WTC11 (cell line): ENCODE measurements at places on chromosomes 6 and 20. TPM values are rescaled to one million over a fixed set of nuclear protein-coding genes. Genes with fewer than 3 reads are reported as not detected.
A peak's percentile ranks its signal among the peaks of the same experiment; 100 is the strongest.

NKAIN4 gene
- total RNA-seq = 7.2 to 11.0 TPM (median 9.6 TPM) in 3 replicates

DNA sequence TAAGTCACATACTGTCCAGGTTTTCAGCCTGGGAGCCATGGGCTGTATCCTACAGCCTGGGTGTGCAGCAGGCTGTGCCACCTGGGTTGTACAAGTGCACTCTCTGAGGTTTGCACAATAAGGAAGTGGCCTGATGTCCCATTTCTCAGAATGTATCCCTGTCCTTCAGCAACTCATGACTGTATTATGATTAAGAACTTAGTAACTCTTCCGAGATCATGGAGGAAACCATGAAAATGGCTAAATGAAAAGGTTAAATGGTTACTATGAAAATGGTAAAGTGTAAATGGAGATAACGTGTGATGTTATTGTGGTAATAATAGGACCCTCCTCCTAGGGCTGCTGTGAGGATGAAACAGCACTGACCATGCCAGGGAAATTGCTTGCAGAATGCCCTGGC, 227.6 kb downstream of the ANKRD60 start:
- no peaks in the 10 kb centered on the region; the same call in 1 of the 2 replicates for H3K36me3 ChIP-seq
- H3K27me3 ChIP-seq = 0 out of 2 replicates have a peak, but pooled peaks cover 5% of the 10 kb centered on the region
- no peak overlapping the region for H3K4me3 ChIP-seq
- peaks cover 18% of the 10 kb centered on the region for H3K4me1 ChIP-seq
- DNase-seq = no peak

- H3K36me3 ChIP-seq = no peaks in the 10 kb centered on the region
- peaks cover 12% of the 10 kb centered on the region for H3K4me1 ChIP-seq
- DNase-seq = no peak
These were observed 128.4 kb upstream of the JAG1 start for GRCh38 chr20:10802236-10802635.

DNA sequence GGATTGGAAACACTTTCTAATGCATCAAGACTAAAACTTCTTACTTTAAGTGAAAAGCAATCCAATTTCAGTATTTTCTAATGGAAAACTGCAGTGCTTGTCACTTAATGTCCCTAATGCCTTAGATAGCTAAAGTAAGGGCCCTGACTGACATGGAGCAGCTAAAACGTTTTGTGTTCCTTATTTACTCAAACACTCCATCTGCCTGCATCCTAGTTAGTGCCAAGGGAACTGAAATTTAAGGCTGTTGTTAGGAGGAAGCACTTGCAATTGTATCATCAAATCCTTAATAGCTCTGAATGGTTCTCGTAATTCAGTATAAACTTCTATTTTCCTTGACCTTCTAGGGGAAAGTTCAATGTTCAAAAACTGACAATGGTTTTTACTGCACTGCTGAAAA, 127.4 kb downstream of the GJA10 start:
- no peak overlapping the region for H3K27ac ChIP-seq
- no peaks in the 10 kb centered on the region for H3K36me3 ChIP-seq
- H3K4me3 ChIP-seq = no peak overlapping the region
- no peaks in the 10 kb centered on the region for H3K27me3 ChIP-seq

TOX2 gene
- total RNA-seq = 1.9 to 3.4 TPM (median 2.4 TPM) in 3 replicates

- no peak for DNase-seq
- peak overlapping the region; percentile 0; the same call in 1 of the 2 replicates for H3K27ac ChIP-seq
- H3K4me1 ChIP-seq = peaks cover 11% of the 10 kb centered on the region
- no peak overlapping the region for H3K4me3 ChIP-seq
- no peaks in the 10 kb centered on the region for H3K27me3 ChIP-seq
These were observed 137.6 kb downstream of the PDSS2 start for GRCh38 chr6:107321793-107322192.

DLL1 gene
- 20.6 to 25.3 TPM (median 20.7 TPM) in 3 replicates for total RNA-seq

DNA sequence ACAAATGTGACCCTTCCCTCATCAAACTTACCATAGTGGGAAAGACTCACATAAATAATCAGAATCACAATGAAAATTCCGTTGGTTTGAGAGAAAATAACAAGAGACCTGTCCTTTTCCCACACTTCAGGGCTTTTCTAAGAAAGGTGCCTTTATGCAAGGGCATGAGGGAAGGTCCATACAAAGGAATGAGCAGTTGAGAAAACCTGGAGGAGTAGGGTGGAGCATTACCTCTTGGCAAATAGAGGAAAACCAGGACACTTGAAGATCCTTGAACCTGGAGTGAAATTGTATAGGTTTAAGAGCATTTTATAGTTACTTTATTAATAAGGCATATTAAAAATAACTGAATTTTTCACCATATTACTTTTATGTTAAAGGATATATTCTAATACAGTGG, 54.3 kb downstream of the UBR2 start:
- no peaks in the 10 kb centered on the region for H3K27me3 ChIP-seq
- H3K4me1 ChIP-seq = peaks cover 19% of the 10 kb centered on the region
- H3K27ac ChIP-seq = peak overlapping the region; percentile 78
- H3K36me3 ChIP-seq = peaks cover 8% of the 10 kb centered on the region; the same call in 1 of the 2 replicates

DNA sequence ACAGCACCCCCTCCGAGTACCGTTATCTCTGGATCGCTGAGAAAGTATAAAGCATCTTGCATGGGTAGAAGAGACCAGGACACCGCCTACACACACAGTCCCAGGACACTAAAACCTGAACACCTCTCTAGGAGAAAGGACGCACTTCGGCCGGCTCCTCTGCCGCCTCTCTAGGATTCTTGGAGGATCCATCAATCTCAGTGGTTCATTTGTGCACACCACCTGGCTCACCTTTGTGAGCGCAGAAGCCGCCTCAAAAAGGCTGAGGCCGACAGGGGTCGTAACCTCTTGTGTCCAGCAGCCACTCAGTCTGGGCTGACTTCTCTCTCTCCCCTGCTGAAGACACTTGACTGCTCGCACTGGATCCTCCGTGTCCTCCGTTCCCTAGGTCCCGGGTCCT, 13.5 kb downstream of the ZSCAN23 start:
- H3K4me3 ChIP-seq = no peak overlapping the region
- H3K36me3 ChIP-seq = peaks cover 25% of the 10 kb centered on the region
- no peaks in the 10 kb centered on the region for H3K4me1 ChIP-seq
- no peak overlapping the region for H3K27ac ChIP-seq
- DNase-seq = peak; percentile 23

SNAP25 gene
- 0.41 to 0.72 TPM (median 0.57 TPM) in 3 replicates for total RNA-seq

DNA sequence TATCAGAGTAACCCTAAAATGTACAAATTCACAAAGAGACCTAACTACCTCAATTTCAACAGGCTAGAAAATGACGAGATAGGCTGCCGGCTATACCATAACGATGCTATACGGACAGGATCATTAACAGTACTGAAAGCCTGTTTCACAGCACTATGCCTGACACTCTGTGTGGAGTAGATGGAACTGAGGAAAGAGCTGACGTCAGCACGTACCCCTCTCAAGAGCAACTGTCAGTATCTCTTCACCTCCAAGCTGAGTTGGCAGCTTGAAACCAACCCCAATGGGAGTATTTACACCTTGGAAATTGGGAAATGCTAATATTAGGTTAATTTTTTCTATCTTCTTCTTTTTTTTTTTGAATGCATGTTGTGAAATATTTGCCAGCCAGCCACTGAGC, 53.6 kb downstream of the HUS1B start:
- H3K4me1 ChIP-seq = peaks cover 10% of the 10 kb centered on the region; the same call in 1 of the 2 replicates
- no peak for DNase-seq
- H3K27ac ChIP-seq = no peak overlapping the region
- H3K36me3 ChIP-seq = peaks cover 23% of the 10 kb centered on the region
- H3K4me3 ChIP-seq = no peak overlapping the region

SLC17A9 gene
- 26.2 to 41.7 TPM (median 30.8 TPM) in 3 replicates for total RNA-seq

DNA sequence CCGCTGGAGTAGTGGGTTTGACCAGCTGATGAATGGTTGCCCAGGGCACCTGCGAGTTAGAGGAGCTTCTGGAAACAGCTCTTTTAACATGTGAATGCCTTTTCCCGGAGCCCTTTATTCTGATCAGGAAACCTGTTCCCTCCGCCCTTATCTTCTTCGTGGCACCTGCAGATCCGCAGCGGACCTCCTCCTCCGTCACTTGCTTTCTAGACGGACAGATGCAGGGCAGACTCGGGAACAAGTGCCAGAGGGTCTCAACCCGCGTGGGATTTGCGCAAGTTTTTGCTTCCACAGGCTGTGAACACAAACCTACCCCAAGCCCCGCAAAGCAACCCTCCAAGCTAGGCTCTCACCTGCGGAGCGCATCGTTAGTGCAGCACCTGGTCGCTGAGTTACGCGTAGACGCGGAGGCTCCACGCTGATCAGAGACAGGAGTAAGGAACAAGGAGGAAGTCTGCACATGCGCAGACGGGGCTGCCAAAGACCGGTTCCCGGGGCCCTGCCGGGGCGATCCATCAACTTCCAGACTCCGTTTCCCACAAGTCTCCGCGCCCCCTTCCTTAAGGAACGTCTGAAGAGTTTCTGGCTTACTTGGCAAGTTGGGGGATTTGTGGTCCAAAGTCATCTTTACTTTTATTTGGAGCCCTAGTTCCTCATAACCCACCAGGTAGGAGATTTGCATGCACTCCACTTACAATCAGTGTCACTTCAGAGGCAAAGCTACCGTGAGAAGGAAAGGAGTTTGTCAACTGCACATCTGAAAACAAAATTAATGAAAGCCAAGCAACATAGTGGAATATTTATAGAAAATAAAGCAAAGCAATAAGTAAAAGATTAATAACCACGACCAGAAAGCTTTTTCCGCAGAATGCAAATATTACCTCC, 52.7 kb upstream of the ELMO2 start:
- DNase-seq = peak; percentile 94
- H3K27ac ChIP-seq = peak overlapping the region; percentile 89
- H3K4me3 ChIP-seq = peak overlapping the region; percentile 73
- peaks cover 28% of the 10 kb centered on the region for H3K4me1 ChIP-seq
- H3K27me3 ChIP-seq = peaks cover 13% of the 10 kb centered on the region; the same call in 1 of the 2 replicates

BTN3A1 gene
- 4.5 to 7.3 TPM (median 7.2 TPM) in 3 replicates for total RNA-seq

DNA sequence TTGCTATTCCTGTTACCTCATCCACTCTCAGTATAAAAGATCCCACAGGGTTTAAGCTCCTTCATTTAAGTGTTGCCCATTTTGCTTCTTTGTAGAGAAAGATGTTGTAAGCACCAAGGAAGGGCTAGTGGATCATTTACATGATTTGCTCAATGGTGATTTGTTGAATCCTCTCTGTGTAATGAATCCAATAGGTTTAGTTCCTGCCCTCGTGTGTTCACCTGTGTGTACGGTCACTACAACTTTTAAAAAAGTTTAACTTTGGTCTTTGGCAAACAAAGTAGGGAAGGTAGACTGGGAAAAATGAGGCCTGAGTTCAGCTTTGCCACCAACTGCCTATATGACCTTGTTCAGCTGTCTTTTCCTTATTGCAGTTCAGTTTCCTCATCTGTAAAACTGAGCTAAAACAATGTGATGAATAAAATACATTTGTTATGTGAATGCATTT, 51.5 kb downstream of the DHX35 start:
- DNase-seq = no peak
- H3K27me3 ChIP-seq = no peaks in the 10 kb centered on the region
- H3K4me1 ChIP-seq = peaks cover 28% of the 10 kb centered on the region
- no peak overlapping the region for H3K4me3 ChIP-seq

DAAM2 gene
- 2.0 to 3.1 TPM (median 3.0 TPM) in 3 replicates for total RNA-seq

GRCh38 chr20:49701241-49701790, 12.4 kb downstream of the B4GALT5 start:
- H3K36me3 ChIP-seq = no peaks in the 10 kb centered on the region
- no peak overlapping the region for H3K4me3 ChIP-seq
- peak overlapping the region; percentile 76 for H3K27ac ChIP-seq
- H3K4me1 ChIP-seq = peaks cover 84% of the 10 kb centered on the region

- H3K4me3 ChIP-seq = no peak overlapping the region
- H3K27me3 ChIP-seq = no peaks in the 10 kb centered on the region; the same call in 1 of the 2 replicates
- no peak overlapping the region; the same call in 1 of the 2 replicates for H3K27ac ChIP-seq
- no peaks in the 10 kb centered on the region for H3K4me1 ChIP-seq
- DNase-seq = no peak
These were observed 15.0 kb downstream of the RNF114 start for GRCh38 chr20:49951151-49951550.

- H3K36me3 ChIP-seq = no peaks in the 10 kb centered on the region
- no peak overlapping the region for H3K27ac ChIP-seq
- peaks cover 18% of the 10 kb centered on the region for H3K4me1 ChIP-seq
- no peak for DNase-seq
- no peaks in the 10 kb centered on the region for H3K27me3 ChIP-seq
These were observed 110.4 kb downstream of the BANF2 start for GRCh38 chr20:17810062-17810631.

DNA sequence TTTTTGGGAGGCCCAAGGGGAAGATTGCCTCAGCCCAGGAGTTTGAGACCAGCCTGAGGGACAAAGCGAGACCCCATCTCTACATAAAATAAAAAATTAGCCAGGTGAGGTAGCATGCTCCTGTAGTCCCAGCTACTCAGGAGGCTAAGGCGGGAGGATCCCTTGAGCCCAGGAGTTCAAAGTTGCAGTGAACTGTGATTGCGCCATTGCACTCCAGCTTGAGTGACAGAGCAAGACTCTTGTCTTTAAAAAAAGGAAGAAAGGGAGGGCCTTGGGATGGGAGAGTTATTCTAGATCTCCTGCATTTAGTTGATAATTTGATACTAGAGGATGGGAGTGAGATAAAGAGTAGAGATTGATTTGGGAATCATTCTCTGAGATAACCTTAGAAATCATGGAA, 68.1 kb downstream of the ITCH start:
- no peak overlapping the region for H3K4me3 ChIP-seq
- H3K27ac ChIP-seq = peak overlapping the region; percentile 52
- H3K36me3 ChIP-seq = peaks cover under 1% of the 10 kb centered on the region; the same call in 1 of the 2 replicates
- no peaks in the 10 kb centered on the region for H3K4me1 ChIP-seq
- H3K27me3 ChIP-seq = no peaks in the 10 kb centered on the region
- no peak for DNase-seq

BANF2 gene
- total RNA-seq = not detected in 3 replicates

GRCh38 chr6:23140871-23141270, 571.5 kb downstream of the HDGFL1 start:
- H3K27ac ChIP-seq = no peak overlapping the region
- H3K4me3 ChIP-seq = no peak overlapping the region
- DNase-seq = no peak

GRCh38 chr6:4313044-4313686, 177.8 kb upstream of the ECI2 start:
- H3K4me1 ChIP-seq = peaks cover 12% of the 10 kb centered on the region
- peaks cover 9% of the 10 kb centered on the region for H3K36me3 ChIP-seq
- H3K27me3 ChIP-seq = peaks cover 4% of the 10 kb centered on the region; the same call in 1 of the 2 replicates
- no peak overlapping the region for H3K4me3 ChIP-seq
- no peak overlapping the region for H3K27ac ChIP-seq

ANGPT4 gene
- total RNA-seq = 0.20 to 0.32 TPM (median 0.25 TPM) in 3 replicates

DNA sequence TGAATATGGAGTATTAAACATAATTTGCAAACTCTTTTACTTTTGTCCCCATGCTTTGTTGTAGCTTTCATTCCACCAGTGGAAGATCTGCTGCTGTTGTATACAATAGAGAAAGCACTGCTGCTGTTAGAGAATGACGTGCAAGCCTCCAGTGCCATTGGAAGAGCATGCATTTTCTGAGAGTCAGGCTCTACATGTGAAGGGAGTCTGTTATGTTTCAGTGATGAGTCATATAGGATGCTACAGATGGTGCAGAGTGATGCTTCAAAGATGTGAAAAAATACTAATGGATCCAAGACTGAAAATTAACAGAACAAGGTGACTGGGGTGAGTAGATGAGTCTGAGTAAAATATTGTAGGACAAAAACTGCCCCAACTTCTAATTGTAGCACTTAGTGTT, 22.4 kb upstream of the BACH2 start:
- no peaks in the 10 kb centered on the region for H3K36me3 ChIP-seq
- no peak for DNase-seq
- no peak overlapping the region for H3K4me3 ChIP-seq
- H3K27me3 ChIP-seq = no peaks in the 10 kb centered on the region; the same call in 1 of the 2 replicates
